ENCODE measurements at places on chromosomes 12 and 14.
A peak's percentile ranks its signal among the peaks of the same experiment; 100 is the strongest.

GRCh38 chr12:83388551-83388950 is 701.8 kb downstream of the TMTC2 start:
- ATAC-seq = no peak

DNA sequence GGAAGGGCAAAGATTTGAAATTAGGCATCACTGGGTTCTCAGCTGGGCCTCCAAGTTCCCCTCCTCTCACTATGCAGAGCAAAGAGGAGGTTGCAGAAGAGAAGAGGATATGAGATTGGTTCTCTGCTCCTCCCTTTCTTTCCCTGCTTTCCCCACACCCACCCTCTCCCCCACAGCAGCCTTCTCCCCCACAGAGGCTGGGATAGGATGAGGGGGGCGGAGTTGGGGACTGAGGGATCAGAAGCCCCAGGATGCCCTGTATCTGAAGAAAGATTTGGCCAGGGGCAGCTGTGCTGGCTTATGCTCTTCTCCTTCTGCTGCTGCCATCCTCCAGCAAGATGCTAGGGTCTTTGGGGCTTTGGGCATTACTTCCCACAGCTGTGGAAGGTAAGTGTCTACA is at the start of gene AMHR2:
Gene AMHR2 (plus strand): TSS at position 259 of the 400 bp plus-strand sequence. CDS start 80 bp downstream, at position 339.
- ATAC-seq = no peak

DNA sequence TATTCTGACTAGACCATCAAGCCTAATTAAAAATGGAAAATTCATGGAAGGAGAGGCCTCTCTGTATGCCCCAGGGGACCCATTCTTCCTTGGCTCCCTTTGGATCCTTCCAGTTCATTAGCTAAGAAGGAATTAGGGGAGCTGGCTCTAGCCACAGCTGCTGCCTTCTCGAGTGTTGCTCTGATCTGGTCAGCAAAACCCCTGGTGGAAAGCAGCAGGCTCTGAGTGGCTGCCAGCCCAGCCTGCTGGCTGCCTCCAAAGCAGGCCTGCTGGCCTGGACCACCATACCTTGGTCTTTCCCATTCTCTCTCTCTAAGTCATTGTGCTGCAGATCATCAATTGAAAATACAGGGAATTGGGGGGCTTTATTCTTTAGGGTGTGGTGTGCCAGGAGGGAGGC is 29.0 kb upstream of the AKAP6 start:
- ATAC-seq = peak; percentile 60

DNA sequence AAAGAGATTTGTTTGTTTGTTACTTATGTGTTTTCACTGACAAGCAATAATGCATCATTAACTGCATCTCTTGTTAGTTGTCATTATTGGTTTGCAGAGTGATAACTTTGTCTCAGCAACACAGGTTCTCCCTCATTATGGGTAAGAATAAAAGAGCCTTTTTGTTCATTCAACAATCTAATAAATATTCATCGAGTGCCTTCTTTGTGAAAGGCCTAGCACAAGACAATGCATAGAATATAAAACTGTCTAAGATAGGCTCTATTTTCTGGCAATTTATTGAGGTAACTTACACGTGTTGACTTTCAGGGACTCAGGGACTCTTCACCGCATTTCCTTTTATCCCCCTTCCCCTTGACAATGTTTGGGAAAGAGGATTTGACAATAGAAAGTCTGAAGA is 95.5 kb upstream of the KRR1 start:
- ATAC-seq = no peak

DNA sequence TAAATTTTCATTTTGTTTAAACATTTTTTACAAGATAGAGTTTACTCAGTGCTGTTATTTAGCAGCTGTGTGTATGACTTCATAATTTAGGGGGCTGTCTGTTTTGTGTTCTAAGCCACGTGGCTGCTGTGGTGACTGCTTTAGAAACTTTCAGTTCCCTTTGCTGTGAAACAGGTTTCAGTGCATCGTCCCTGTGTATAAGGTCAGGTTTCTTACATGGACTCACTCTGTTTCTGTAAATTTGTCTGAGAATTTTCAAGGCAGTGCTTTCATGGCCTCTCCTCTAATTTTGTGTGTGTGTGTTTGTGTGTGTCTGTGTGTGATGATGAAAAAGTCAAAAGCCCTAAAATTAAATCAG is 32.4 kb downstream of the BICD1 start:
- ATAC-seq = peak; percentile 95

DNA sequence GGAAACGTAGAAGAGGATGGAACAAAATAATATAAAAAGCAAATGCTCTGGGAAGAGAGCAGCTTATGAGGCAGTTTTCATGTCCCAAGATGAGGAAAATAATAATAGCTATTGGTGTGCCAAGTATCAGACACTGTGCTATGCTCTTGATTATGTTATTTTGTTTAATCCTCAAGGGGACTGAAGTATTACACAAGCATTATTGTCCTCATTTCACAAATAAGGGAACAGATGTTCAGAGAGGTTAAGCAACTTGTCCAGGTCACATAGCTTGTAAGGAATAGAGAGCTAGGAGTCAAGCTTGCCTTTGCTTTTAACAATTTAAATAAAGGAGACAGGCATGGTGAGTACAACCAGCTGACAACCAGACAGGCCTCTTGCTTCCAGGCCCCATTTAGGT is 26.9 kb upstream of the LTBP2 start:
- no peak for ATAC-seq

GRCh38 chr12:94111302-94111701 is 37.1 kb upstream of the PLXNC1 start:
- ATAC-seq = no peak
